ENCODE measurements at places on chromosomes 11 and 22.

- DNase-seq: no peak
These were observed 5.7 kb downstream of the AP2A2 start for GRCh38 chr11:931385-931784.

DNA sequence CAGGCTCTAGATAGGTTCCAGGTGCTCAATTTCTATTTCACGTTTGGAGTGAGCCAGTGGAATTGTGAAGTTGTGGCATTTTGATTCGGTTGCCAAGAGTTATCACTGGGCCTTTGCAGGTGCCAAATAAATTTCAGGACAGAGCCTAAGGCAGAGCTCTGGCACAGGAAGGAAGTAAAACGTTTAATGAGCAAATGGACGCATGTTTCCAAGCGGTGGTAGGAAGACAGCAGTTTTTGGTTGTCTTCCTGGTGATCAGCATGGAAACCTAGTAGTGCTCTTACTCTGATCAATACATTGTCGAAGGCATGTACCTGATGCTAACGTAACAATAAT, 452 bp downstream of the BIRC3 start:
- DNase-seq: no peak

- no peak for DNase-seq
These were observed at the start of gene LRRC75B for GRCh38 chr22:24592851-24593558. Gene LRRC75B, minus strand, starts transcription at chr22:24593073. Its CDS starts 34 bp downstream, at chr22:24593039.

DNA sequence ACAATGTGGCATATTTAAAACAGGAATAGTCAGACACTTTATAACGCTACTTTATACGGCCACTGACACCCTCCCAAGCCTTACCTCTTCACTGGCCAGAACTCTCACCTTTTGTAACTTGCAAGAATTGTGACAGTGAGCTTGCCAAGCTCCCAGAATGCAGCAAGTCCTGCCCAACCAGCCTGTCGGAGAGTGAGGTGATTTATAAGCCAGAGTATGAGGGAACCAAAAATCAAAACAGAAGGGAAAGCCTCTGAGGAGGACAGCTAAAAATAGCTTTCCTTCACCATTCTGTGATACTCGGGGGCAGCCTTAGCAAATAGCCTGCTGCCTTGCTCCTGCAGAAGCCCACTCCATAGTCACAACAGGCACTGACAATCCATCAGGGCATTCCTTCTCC, 229.7 kb downstream of the FAM76B start:
- no peak for DNase-seq

DNA sequence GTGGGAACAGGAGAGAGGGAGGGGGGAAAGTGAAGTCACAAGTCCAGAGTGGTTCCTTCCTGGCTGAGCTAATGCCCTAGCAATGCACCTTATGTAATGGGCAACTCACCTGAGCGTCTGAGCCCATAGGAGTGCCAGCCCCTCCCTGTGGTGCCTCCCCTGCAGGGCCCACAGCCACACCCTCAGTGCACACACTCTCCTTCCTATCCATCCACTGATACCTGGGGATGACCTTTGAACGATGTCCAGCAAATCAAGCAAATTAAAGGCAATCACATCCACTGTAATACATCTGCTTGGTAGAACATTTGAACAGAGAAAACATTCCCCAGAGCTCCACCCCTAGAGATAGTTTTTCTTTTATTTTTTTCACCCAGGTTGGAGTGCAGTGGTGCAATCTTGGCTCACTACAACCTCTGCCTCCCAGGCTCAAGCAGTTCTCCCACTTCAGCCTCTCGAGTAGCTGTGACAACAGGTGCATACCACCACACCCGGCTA, 19.6 kb upstream of the MICAL2 start:
- DNase-seq: no peak

DNA sequence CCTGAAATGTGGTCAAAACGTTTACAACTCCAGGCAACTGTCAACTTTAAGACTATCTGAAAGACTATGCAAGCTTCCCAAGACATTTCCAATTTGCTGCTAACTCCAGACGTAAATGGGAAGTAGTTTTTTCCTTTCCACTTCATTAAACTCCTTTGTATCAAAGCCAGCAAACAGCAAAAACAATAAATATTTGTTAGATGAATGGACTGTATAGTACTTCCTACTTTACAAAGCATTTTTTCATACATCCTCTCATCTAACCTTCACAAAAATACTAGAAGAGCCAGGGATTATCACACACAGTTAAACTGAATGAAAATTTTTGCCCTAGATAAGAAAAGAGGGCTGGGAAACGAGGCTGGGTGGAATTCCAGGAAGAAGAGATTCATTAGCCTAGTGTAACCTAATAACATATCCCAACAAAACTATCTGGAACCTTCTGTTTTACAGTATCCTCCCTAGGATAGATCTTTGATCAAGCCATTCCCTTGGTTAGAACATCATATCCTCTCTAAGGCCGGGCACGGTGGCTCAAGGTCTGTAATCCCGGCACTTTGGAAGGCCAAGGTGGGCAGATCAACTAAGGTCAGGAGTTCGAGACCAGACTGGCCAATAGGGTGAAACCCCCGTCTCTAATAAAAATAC, 10.4 kb downstream of the NUP98 start:
- no peak for DNase-seq

Data from NCI-H187 (cell line).